Cortex of kidney (tissue), 1 donor: ENCODE measurements at places on chromosomes 4 and X.
A peak's percentile ranks its signal among the peaks of the same experiment; 100 is the strongest.

DNA sequence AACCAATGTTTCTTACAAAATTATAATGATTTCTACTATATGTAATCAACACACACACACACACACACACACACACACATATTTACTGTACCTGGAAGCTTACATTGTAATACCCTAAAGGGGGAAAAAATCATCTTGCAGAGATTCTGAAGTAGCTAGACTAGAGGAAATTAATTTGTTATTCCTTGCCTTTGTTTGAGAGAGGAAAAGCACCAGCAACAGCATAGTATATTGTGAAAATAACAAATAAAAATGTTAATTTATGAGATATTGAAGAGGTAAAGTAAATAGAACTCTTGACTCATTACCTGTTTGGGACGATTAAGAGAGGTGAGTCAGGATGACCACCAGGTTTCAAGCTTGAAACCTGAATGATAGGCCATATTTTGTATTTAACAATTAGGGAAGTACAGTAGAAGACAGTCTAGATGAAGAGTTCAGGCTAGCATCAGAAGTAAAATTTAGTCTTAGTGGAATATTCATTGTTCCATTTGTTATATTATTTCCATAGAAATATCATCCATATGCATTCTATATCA is 873.4 kb upstream of the PCDH10 start:
- DNase-seq = no peak

GRCh38 chrX:15790769-15791290 is 546 bp downstream of the ZRSR2 start:
- DNase-seq = no peak

DNA sequence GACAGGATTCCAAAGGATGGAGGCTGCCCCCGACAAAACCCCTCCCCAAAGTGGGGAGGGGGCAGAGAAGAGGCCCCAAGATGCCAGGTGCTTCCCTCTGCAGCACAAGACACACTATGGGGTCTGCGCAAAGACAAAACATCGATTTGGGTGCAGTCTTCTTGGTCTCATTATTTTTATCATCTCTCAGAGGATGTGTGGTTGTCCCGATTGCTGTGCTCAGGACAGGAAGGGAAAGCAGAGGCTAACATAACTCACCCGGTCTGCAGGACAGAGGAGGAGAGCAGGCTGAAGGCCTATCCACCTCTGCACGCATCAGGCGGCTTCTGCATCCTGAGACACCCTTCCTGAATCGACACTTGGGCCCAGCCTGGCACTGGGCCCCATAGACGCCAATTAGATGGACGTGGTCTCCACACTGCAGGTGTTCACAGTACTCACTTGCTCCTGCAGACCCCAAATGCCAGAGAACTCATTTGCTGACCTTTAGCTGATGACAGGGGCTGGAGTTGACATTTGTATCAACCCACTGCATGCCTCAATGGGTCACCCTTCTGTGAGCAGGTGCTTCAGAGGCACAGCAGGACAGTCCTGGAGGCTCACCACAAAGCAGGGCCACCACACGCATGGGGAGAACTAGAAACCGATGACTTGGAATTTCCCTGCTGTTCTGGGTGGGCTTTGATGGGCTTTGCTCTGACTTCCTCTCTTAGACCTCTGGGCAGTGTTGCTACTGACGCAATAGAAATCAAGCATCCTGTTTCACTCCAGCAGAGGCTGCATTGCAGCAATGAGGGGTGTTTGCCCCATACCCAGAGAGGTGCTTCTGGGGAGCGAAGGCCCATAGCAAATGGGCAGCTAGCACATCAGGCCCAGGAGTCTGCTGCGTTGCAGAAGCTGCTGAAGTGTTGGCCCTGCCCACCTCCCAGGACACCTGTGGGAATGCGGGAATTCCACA is 96.3 kb upstream of the ENPP6 start:
- no peak for DNase-seq

DNA sequence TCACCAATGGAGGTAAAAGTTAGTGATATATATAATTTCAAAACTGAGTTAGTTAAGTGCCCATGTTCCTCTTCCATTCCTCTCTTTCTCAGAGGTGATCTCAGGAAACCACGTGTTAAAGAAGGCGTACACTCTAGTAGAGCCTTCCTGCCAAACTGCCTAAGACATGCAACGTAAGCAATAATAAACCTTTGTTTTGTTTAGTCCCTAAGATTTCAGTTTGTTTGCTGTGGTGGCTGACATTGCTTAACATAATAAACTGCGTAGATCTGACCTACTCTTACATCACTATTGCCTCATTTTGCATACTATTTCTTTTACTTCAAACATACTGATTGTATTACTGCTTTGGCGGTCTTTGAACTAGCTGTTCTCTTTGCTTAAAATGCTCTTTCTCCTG is 99.2 kb downstream of the JADE1 start:
- DNase-seq = no peak

DNA sequence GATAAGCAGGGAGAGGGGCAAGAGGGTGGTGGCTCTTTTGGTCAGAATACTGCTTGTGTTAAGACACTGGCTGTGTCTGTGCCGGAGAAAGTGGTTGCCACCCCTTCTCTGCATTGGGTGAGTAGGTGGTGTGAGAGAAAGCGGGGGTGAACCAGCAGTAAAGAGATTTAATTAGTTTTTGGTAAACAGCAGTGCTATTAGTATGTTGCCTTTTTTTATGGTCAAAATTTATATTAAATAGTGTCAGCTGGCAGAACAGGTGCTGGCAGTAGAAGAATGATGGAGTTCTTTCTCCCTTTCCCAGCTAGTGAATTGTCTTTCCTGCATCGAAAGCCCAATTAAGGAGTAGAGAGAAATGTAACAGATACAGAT is 181.6 kb downstream of the LARP7 start:
- DNase-seq = no peak

- no peak for DNase-seq
These were observed 13.4 kb downstream of the EDA2R start for GRCh38 chrX:66625525-66625924.

DNA sequence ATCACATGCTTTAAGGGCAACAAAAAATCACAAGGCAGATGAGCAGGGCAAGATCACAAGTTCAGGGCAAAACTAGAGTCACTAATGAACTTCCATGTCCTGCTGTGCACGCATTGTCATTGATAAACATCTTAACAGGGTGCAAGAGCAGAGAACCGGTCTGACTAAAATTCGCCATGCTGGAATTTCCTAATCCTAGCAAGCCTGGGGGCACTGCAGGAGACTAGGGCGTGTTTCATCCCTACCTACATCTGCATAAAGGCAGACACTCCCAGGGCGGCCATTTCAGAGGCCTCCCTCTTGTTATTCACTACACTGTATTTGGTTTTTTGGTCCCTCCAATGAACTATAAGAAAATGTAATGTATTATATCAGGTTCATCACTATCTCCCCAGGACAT is 203.6 kb downstream of the ARHGEF9 start:
- DNase-seq = no peak

DNA sequence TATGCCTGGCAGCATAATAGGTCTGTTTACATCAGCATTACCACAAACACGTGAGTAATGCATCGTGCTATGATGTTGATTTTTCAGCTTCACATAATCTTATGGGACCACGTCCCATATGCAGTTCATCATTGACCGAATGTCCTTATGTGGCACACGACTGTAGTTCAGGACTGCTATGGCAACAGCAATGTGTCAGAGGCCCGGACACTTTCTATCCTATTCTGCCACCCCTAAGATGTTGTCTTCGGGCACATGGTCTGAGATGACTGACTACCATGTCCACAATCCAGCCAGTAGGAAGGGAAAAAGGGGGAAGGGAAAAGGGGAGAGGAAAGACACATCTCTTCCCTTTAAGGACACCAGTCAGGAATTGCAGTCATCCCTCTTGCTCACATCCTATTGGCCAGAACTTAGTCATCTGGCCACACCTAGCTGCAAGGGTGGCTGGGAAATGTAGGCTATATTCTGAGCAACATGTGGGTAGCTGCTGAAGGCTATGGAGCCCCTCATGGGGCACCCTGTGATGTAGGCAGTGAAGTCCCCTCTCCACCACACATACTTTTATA is 196.0 kb upstream of the RBPJ start:
- no peak for DNase-seq

DNA sequence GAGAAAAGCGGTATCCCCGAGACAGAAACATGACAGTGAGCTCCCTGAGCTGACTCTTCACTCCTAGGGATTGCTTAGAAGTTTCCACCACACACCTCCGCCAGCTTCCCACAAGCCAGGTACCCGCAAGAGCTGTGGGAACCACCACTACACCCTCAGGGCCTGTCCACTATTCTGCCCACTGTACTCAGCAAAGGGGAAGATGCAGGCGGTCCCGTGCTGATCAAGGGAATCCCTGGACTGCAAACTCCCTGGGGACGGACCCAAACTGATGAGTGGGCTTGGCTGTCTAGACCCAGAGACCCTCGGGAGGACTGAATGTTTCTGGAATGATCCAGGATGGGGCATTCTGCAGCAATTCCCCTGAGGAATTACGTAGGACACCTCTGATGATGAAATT is 30.2 kb downstream of the REELD1 start:
- no peak for DNase-seq

GRCh38 chr4:98260047-98260578 is 1.1 kb upstream of the RAP1GDS1 start:
- DNase-seq = peak; percentile 81

DNA sequence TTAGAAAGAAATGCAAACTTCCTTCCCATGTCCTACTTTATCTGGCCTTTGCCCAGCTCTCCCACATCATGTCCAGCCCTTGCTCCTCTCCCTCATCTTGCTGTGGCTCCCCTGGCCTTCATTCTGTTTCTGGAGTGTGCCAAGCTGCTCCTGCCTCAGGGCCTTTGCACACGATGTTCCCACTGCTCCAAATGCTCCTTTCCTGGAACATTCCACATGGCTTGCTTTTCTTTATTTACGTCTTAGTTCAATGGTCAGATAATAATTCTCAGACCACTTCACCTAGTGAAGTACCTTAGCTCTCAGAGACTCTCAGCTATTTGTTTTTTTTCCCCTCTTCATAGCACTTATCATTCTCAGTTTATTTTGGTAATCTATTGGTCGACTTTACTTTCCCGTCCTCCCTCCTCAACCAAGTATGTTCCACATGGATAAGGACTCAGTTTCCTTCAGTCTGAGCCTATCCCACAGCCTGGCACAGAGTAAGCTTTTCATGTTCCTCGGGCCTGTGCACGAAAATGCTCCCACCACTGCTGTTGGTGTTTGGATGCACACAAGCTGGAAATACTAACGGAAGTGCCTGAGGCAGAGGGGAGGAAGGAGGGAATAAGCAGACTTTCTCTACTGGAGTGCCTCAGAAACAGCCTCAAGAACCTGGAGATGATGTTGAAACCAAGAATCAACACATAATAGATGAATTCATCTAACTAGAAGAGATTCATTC is 23.4 kb upstream of the MAP9 start:
- no peak for DNase-seq

- DNase-seq = no peak
These were observed 36.1 kb downstream of the FRMPD4 start for GRCh38 chrX:12174358-12174757.

DNA sequence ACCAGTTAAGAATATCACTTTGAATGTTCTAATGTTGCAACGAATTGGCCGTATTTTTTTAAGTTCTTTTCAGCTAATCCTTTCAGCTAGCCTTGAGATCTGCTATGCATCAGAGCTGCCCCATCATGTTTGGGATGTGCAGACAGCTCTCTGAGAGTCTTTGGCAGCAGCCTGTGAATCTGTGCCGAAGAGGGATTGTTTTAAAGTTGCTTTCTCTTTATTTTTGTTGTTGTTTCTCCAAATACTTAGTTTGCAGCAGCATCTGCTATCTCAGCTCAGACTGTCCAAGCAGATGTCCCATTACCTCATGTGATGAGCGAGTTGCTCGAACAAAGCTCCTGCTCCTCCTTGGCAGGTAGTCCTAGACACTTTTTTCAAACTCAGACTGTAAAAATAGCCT is 1002.5 kb upstream of the INTU start:
- no peak for DNase-seq

- DNase-seq = peak; percentile 21
These were observed 694 bp downstream of the PDS5A start for GRCh38 chr4:39976945-39977488.

DNA sequence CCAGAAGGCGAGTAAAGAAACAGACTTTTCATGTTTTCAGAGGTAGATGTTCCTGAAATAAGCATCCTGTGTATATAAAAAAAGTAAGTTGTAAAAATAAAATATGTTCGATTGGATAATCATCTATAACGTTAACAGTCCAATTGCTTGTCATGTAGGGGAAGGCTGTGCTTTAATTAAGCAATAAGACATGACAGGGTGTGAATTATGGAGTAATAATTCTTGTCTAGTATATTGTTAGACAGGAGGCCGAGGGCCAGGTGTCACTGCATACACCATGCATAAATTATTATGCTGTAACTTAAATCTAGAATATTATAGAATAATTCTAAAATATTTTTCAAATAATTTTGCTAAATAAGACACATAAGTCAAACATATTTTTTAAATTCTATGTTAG is 494.6 kb upstream of the TENM3 start:
- DNase-seq = no peak

GRCh38 chrX:77910108-77910840 is at the start of gene ATP7A:
Gene ATP7A (plus strand): TSS chrX:77910693. CDS start chrX:77971642, 60,949 bp downstream.
- no peak for DNase-seq

- no peak for DNase-seq
These were observed 11.6 kb downstream of the SLC25A5 start for GRCh38 chrX:119479845-119480244.

- DNase-seq = no peak
These were observed 21.9 kb downstream of the STK26 start for GRCh38 chrX:132044953-132045352.

DNA sequence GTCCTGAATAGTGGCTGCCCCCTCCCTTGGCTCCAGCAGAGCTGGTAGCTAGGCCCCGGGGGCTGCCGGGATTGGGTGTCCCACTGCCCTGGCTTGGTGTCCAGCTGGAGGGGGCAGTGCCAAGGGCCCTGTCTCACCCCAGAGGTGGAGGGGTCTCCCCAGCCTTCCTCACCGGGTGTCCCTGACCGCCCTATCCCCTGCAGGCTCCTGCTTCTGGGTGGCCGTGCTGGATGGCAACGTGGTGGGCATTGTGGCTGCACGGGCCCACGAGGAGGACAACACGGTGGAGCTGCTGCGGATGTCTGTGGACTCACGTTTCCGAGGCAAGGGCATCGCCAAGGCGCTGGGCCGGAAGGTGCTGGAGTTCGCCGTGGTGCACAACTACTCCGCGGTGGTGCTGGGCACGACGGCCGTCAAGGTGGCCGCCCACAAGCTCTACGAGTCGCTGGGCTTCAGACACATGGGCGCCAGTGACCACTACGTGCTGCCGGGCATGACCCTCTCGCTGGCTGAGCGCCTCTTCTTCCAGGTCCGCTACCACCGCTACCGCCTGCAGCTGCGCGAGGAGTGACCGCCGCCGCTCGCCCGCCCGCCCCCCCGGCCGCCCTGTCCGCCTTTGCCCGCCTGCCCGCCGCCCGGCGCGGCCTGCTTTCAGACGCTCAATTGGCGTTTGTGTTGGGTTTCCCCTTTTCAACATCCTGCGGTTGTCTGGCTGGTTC is 4.6 kb downstream of the NAT8L start:
- no peak for DNase-seq

GRCh38 chrX:38409289-38409688 is 56.9 kb downstream of the OTC start:
- no peak for DNase-seq

- DNase-seq = no peak
These were observed 257.7 kb downstream of the THOC2 start for GRCh38 chrX:123475068-123475724.

- no peak for DNase-seq
These were observed 14.3 kb downstream of the FAM47B start for GRCh38 chrX:34956916-34957315.

GRCh38 chr4:119585771-119586170 is 42.8 kb downstream of the PDE5A start:
- DNase-seq = no peak
